Osteoblast (primary cell): ENCODE measurements at places on chromosomes 7 and 10.

DNA sequence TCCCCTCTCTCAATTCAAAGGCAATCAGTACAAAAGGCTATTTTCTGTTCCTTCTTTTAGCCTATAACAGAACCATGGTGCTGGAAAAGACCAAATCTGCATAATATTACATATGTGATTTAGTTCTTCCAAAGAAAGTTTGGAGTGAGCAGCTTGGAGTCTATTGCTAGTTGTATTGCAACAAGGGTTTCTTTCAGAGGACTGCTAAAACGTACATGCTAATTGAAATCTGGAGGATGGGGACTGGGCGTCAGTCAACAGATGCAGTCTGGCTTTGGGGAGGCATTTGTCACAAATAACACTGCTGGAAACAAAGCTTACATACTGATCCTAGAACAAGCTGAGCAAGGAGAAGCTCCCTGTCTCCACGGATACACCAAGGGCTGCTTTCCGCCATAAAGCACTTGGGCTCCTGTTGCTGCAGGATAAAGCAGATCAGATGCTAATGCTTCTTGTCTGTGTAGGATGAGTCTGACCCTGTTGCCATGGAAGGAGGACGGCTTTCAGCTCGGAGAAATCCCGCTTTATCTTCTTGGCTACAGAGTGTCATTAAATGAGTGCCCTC, 883.5 kb downstream of the SORCS1 start:
- no peak overlapping the region for H3K27ac ChIP-seq
- H3K4me1 ChIP-seq, result no peaks in the 10 kb centered on the region
- H3K4me3 ChIP-seq, result no peak overlapping the region

DNA sequence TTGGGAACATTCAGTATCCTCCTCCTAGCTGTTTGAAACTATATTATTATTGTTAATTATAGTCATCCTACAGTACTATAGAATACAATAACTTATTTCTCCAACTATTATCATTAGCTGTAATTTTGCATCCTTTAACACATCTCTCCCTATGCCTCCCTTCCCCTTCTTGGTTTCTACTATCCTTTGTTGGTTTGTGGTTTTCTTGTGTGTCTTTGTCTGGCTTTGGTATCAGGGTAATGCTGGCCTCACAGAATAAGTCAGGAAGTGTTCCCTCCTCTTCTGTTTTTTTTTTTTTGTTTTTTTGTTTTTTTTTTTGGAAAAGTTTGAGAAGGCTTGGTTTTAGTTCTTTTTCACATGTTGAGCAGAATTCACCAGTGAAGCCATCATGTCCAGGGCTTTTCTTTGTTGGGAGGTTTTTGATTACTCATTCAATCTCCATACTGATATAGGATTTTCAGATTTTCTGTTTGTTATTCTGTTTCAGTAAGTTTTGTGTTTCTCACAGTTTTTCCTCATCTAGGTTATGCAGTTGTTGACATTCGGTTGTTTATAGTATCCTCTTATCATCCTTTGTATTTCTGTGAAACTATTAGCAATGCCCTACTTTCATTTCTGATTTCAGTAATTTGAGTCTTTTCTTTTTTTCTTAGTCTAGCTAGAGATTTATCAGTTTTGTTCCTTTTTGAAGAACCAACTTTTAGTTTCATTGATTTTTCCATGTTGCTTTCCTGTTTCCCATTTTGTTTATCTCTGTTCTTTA, 21.6 kb downstream of the C1GALT1 start:
- DNase-seq, result no peak
- H3K4me3 ChIP-seq, result no peak overlapping the region
- H3K4me1 ChIP-seq, result peaks cover 3% of the 10 kb centered on the region
- H3K27me3 ChIP-seq, result no peaks in the 10 kb centered on the region
- H3K27ac ChIP-seq, result no peak overlapping the region

- H3K4me1 ChIP-seq, result peaks cover 30% of the 10 kb centered on the region
- no peaks in the 10 kb centered on the region for H3K27me3 ChIP-seq
- H3K36me3 ChIP-seq, result no peaks in the 10 kb centered on the region
- H3K27ac ChIP-seq, result peak overlapping the region; percentile 76
Measured at GRCh38 chr7:46229409-46229808, 308.3 kb upstream of the IGFBP3 start.

GRCh38 chr10:111030042-111030750, 46.6 kb upstream of the ADRA2A start:
- DNase-seq, result no peak
- H3K4me3 ChIP-seq, result no peak overlapping the region
- peaks cover 4% of the 10 kb centered on the region for H3K36me3 ChIP-seq
- no peak overlapping the region for H3K27ac ChIP-seq
- peaks cover 10% of the 10 kb centered on the region for H3K4me1 ChIP-seq
- H3K27me3 ChIP-seq, result no peaks in the 10 kb centered on the region

- H3K27ac ChIP-seq, result no peak overlapping the region
- DNase-seq, result no peak
- H3K4me3 ChIP-seq, result no peak overlapping the region
- H3K36me3 ChIP-seq, result no peaks in the 10 kb centered on the region
- peaks cover 6% of the 10 kb centered on the region for H3K27me3 ChIP-seq
- no peaks in the 10 kb centered on the region for H3K4me1 ChIP-seq
Measured at GRCh38 chr10:70500368-70500767, 21.8 kb downstream of the PALD1 start.

GRCh38 chr7:106257752-106258151, 27.0 kb downstream of the NAMPT start:
- DNase-seq, result no peak
- H3K4me3 ChIP-seq, result no peak overlapping the region
- H3K4me1 ChIP-seq, result no peaks in the 10 kb centered on the region
- peaks cover 14% of the 10 kb centered on the region for H3K36me3 ChIP-seq
- H3K27ac ChIP-seq, result no peak overlapping the region

GRCh38 chr10:102767428-102768160, 23.8 kb downstream of the WBP1L start:
- no peaks in the 10 kb centered on the region for H3K27me3 ChIP-seq
- H3K4me3 ChIP-seq, result no peak overlapping the region
- peak; percentile 18 for DNase-seq
- peaks cover 4% of the 10 kb centered on the region for H3K36me3 ChIP-seq

- no peak overlapping the region for H3K4me3 ChIP-seq
- peak; percentile 87 for DNase-seq
- no peaks in the 10 kb centered on the region for H3K36me3 ChIP-seq
Measured at GRCh38 chr7:8295638-8296361, 33.8 kb upstream of the ICA1 start.

- no peaks in the 10 kb centered on the region for H3K4me1 ChIP-seq
- no peaks in the 10 kb centered on the region for H3K27me3 ChIP-seq
- H3K36me3 ChIP-seq, result no peaks in the 10 kb centered on the region
Measured at GRCh38 chr7:159065852-159066480, 78.7 kb downstream of the VIPR2 start.

DNA sequence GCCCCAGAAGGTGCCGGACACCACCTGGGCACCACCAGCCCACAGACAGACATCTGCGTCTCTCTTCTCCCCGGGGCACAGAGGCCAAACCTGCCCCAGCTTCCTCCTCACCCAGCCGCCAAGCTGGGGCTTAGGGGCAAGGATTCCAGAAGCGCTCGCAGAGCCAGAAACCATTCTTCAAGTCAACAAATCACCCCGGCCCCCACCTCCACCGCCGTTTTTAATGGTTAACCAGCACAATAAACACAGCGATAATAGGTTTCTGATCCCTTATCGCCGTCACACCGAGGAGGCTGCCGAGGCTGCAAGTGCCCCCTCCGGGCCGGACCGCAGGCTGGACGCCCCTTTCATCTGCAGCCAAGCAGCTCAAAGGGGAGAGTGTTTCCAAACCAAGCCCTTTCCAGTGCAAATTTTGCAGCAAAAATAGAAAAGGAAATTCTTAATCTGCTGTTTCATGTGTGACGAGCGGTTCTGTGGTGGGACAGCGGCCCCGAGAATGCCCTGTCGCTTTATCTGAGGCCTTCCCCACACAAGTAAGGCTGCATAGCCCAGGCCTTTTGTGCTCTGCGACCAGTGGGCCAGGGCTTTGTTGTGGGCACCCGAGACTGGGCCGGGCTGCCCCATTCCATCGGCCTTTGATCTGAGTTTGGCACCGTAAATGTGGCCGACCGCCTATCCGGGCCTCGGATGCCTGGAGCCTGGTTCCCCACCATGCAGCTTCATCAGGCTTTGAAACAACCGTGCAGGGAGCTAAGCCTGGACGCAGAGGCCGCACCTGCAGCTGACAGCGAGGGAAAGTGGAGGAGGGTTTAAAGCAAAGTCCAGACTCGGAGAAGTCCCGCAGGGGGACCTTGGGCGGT, 83.2 kb downstream of the FOXL3 start:
- no peak overlapping the region for H3K4me3 ChIP-seq
- H3K4me1 ChIP-seq, result no peaks in the 10 kb centered on the region
- no peaks in the 10 kb centered on the region for H3K36me3 ChIP-seq

DNA sequence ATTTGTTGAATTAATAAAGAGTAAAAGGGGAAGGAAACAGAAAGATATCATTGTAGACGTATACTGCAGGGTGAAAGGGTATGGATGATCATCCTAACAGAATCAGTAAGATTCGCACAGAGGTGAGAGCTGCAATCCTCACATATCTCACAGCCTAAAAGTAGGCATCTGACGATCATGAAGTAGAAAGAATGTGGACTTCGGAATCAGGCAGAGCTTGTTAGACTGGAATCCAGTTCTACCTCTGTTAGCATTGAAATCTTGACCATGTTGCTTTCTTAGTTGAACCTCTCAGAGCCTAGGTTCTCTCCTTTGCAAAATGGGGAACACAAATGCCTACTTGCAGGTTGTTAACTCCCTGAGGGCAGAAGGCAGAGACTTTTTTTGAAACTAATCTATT, 320.0 kb upstream of the C7orf33 start:
- no peaks in the 10 kb centered on the region for H3K4me1 ChIP-seq
- no peaks in the 10 kb centered on the region for H3K36me3 ChIP-seq
- no peaks in the 10 kb centered on the region for H3K27me3 ChIP-seq
- no peak overlapping the region for H3K27ac ChIP-seq

- H3K27me3 ChIP-seq, result peaks cover 12% of the 10 kb centered on the region
- no peak overlapping the region for H3K4me3 ChIP-seq
- H3K4me1 ChIP-seq, result peaks cover 23% of the 10 kb centered on the region
Measured at GRCh38 chr7:107889992-107890391, 991 bp upstream of the DLD start.

- peaks cover 10% of the 10 kb centered on the region for H3K4me1 ChIP-seq
- no peaks in the 10 kb centered on the region for H3K27me3 ChIP-seq
- peak; percentile 62 for DNase-seq
- H3K27ac ChIP-seq, result no peak overlapping the region
Measured at GRCh38 chr10:69736886-69737641, 64.6 kb upstream of the COL13A1 start.

GRCh38 chr7:98687111-98687751, 70.1 kb downstream of the NPTX2 start:
- H3K36me3 ChIP-seq, result no peaks in the 10 kb centered on the region
- H3K4me3 ChIP-seq, result no peak overlapping the region
- no peaks in the 10 kb centered on the region for H3K27me3 ChIP-seq
- DNase-seq, result no peak
- H3K27ac ChIP-seq, result no peak overlapping the region

DNA sequence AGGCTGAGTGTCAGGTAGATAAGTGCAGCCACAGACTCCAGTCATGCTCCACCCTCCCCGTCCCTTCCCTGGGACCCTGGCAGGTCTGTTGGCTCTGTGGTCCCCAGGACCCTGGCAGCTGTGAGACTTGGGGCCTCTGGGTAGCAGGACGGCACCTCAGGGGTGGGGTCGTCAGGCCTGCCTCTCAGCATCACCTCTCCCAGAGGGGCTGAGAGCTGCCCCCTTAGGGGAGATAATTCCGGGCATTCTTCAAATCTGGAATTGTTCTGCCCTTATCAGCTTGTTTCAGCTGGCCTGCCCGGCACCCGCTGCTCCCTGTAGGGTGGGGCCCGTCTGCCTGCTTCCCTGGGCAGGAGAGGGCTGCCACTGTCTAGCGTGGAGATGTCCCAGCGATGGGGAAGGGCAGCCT, 23.3 kb downstream of the PODXL start:
- H3K36me3 ChIP-seq, result no peaks in the 10 kb centered on the region
- H3K4me1 ChIP-seq, result peaks cover under 1% of the 10 kb centered on the region
- H3K27ac ChIP-seq, result no peak overlapping the region

DNA sequence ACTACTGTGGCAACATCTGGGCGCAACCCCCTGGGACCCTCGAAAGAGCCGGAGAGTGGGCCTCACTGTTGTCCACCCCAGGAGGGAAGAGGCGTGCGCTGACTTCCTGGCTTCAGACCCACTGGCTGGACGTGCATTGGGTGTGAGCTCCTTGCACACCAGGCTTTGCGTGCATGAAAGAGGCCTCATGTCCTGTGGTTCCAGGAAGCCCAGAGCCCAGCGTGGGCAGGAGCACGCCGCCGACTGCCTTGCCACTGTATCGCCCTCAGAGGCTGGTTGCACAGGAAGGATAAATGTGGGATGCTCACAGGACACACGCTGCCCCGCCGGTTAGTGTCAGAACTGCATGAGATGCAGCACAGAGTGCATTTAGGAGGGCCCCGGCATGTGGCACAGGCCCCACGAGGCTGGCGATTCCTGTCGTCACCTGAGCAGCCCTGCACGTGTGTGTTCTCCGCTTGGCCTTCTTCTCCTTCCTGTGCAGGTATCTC, 8.5 kb upstream of the JAKMIP3 start:
- H3K36me3 ChIP-seq, result no peaks in the 10 kb centered on the region
- no peak overlapping the region for H3K27ac ChIP-seq
- no peak overlapping the region for H3K4me3 ChIP-seq

DNA sequence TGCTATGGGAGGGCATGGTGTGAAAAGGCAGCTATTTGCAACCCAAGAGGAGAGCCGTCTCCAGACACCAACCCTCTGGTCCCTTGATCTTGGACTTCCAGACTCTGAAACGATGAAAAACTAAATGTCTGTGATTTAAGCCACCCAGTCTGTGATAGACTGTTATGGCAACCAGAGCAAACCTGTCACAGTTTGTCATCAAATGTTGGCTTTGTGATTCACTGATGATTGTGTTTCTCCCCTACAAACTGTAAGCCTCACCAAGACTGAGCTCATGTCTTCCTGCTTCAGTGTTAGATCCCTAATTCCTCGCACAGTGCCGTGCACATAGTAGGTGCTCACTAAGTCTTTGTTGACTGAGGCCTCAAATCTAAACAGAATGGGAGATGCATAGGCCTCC, 224.6 kb upstream of the PITRM1 start:
- no peaks in the 10 kb centered on the region for H3K36me3 ChIP-seq
- peaks cover 14% of the 10 kb centered on the region for H3K4me1 ChIP-seq
- DNase-seq, result peak; percentile 87
- peaks cover 52% of the 10 kb centered on the region for H3K27me3 ChIP-seq
- no peak overlapping the region for H3K4me3 ChIP-seq

DNA sequence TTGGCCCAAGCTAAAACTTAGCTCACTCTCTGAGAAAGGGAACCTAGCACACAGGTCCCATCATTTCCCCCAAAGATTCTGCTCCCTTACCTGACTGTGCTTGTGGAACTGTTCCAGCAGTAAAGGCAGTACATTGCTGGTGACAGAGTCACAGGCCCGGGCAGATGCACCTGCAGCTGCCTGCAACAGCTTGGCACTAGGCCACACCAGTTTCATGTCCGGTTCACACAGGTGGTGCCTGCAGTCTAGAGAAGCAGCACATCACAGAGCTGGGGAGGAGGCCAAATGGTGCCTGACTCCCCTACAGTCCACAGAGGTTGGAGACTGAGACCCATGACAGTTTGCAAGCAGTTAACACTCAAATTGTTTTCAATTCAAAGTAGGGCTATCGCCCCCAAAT, 22.2 kb downstream of the ZDHHC16 start:
- no peak overlapping the region for H3K4me3 ChIP-seq
- no peak for DNase-seq
- no peak overlapping the region for H3K27ac ChIP-seq
- H3K4me1 ChIP-seq, result peaks cover 4% of the 10 kb centered on the region
- H3K27me3 ChIP-seq, result no peaks in the 10 kb centered on the region
